Activated T-helper 2 cell treated with anti-CD3 and anti-CD28 coated beads, Interferon-gamma antibody, Interleukin-2, Interleukin-4, amounts not matched to agents 10 μg/mL and 5 μg/mL and 100 μg/mL, durations not matched to agents 14 hours and 24 hours and 36 hours (primary cell): ENCODE measurements at places on chromosomes 12 and 14. TPM values are rescaled to one million over a fixed set of nuclear protein-coding genes. Genes with fewer than 3 reads are reported as not detected.

DNA sequence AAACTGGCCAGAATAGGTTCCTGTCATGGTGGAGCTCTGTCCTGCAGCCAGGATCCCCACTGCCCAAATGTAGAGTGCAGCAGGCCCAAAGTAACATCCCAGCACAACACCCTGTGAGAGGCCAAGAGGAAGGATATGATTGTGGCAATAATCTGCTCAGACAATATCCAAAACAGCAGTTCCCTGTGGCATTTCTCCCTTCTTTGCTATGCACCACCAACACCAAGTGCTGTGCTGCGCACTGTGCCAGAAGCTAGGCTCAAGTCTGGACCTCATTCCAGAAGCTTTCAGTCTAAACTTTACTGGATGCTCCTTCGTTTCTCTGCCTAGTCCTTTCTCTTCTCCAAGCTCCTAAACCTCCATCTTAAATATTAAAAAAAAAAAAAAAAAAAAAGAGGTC is 33.4 kb downstream of the SLC11A2 start:
- DNase-seq: no peak
- peaks cover 67% of the 10 kb centered on the region for H3K36me3 ChIP-seq
- no peaks in the 10 kb centered on the region for H3K27me3 ChIP-seq

Gene PROX2
- 0.05 and 0.34 TPM in 2 replicates for total RNA-seq

Gene RD3L
- not detected in 2 replicates for total RNA-seq

Gene CLMN
- 0.51 and 1.3 TPM in 2 replicates for total RNA-seq

Gene LRRIQ1
- total RNA-seq: not detected in 2 replicates

GRCh38 chr12:92992041-92992440 is 62.9 kb upstream of the EEA1 start:
- H3K27me3 ChIP-seq: no peaks in the 10 kb centered on the region
- no peak overlapping the region for H3K4me3 ChIP-seq
- peaks cover 38% of the 10 kb centered on the region for H3K4me1 ChIP-seq
- no peak overlapping the region for H3K27ac ChIP-seq
- H3K36me3 ChIP-seq: no peaks in the 10 kb centered on the region
- DNase-seq: no peak

DNA sequence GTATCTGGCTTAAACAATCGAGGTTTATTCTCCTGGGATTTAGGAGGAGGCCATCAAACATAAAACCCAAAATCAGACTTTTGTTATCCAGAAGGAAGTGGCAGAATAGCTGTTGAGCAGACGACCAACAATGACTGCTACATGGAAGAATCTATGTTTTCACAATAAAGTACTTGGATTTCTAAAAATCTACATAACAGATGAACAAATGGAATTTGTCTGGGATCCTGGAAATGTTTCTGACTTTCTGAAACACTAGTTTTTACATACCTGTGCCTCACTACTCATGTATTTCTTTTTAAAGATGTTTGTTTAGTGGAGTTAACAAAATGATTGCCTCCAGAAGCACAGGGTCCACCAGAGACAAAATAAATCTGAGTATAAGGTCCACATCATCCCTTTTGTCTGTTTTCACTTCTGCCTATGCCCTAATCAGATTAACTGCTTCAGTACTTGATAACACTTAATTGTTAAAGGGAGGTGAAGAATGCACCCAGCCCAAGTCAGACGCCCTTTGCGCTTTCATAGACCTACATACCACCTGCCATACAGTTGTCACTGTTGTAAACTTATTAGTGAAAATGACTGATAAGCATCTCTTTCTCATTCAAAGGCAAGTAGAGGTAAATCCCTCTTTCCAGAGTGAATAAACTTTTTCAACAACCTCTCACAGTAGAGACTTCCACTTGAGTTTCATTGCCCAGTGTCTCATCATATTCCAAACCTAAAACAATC is 164.6 kb downstream of the EGLN3 start:
- no peak overlapping the region for H3K4me3 ChIP-seq
- no peaks in the 10 kb centered on the region for H3K36me3 ChIP-seq
- peaks cover 5% of the 10 kb centered on the region for H3K4me1 ChIP-seq
- H3K27me3 ChIP-seq: peaks cover 34% of the 10 kb centered on the region
- H3K27ac ChIP-seq: no peak overlapping the region

DNA sequence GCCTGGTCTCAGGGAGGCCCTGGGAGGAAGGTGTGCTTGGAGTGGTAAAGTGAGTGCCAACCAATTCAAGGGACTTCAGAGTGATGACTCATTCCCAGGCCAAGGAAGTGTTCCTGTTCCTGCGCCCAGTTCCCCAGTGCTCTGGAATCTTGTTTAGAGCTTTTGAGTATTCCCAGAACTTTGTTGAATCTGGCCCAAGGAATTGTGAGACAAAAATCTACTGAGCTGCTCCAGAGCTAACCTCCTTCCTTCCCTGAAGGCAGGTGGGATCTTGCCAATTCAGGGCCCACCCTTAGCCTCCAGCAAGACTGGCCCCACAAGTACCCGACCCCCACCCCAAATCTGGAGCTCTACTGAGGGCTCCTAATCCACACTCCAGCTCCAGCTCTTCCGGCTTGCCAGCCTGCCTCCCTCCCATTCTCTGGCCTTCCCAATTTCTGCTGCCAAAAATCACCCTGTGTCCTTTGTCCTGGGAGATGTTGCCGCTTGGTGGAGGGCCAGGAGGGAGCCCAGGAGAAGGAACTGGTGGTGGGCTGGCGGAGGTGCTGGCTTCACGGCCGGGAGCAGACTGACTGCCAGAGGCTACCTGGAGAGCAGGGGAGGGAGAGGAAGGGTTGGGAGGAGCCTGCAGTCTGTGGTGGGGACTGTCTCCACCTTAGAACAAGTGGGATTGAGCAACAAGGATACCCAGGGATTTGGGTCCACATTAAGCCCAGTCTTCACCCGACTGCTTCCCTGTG is 2.0 kb upstream of the ATN1 start:
- peak overlapping the region; percentile 83 for H3K4me3 ChIP-seq
- H3K27ac ChIP-seq: peak overlapping the region; percentile 31
- H3K27me3 ChIP-seq: no peaks in the 10 kb centered on the region

Gene RAD51AP1
- 31.0 and 34.1 TPM in 2 replicates for total RNA-seq

- H3K36me3 ChIP-seq: peaks cover 43% of the 10 kb centered on the region
- no peak overlapping the region for H3K4me3 ChIP-seq
- no peak overlapping the region for H3K27ac ChIP-seq
- no peak for DNase-seq
- no peaks in the 10 kb centered on the region for H3K27me3 ChIP-seq
Observed at GRCh38 chr12:53515291-53515680, 8.0 kb upstream of the NPFF start.

DNA sequence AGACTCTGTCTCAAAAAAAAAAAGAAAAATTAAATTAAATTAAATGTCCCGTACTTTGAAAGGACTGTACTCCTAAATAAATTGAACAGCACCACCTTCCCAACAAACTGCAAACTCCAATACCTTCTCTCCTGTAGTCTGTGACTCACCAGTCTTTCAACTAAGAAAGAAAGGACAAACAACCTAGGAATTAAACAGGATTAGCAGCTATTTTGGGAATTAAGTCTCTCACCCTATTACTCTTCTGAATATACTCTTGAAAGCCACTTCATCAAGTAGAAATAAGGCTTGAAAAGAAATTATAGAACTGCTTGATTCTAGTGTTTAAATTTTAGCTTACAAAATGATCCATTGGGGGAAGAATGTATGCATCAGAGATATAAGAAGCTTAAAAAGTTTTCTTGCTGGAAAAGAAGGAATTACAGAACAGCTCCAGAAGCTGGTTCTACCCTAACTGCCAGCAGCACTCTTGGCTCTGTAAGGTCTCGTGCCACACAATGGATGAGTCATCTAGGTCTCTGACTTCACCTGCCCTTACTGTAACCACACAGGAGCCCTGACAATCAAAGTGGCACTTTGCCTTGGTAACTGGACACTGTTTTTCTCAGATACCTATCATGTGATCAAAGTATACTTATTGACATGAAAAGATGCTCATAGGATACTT is 57.0 kb upstream of the CERS5 start:
- no peaks in the 10 kb centered on the region for H3K27me3 ChIP-seq
- H3K36me3 ChIP-seq: peaks cover 17% of the 10 kb centered on the region
- H3K4me1 ChIP-seq: peaks cover 18% of the 10 kb centered on the region
- peak; percentile 45 for DNase-seq

Gene DLK1
- total RNA-seq: not detected in 2 replicates

DNA sequence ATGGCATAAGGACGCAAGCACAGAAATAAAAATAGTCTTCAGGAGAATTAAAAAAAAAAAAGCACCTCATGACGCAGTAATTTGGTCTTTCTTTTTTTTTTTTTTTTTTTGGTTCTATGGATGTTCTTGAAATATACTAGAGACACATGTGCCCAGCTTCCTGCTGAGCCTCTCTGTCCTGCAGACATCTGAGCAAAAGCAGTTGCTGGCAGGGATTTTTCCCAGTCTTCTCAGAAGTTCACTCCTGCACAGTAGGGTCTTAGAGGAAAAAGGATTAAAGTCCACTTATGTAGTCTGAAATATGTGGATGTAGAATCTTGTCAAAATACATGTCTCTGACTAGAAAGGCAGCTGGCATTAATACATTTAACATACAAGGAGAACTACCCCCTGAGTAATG is 1888.1 kb upstream of the SEL1L start:
- H3K27ac ChIP-seq: no peak overlapping the region
- DNase-seq: no peak
- no peaks in the 10 kb centered on the region for H3K36me3 ChIP-seq
- H3K4me1 ChIP-seq: no peaks in the 10 kb centered on the region
- H3K4me3 ChIP-seq: no peak overlapping the region

Gene GDF3
- not detected in 2 replicates for total RNA-seq

Gene CIDEB
- 19.6 and 24.7 TPM in 2 replicates for total RNA-seq

Gene FOXG1
- not detected in 2 replicates for total RNA-seq

DNA sequence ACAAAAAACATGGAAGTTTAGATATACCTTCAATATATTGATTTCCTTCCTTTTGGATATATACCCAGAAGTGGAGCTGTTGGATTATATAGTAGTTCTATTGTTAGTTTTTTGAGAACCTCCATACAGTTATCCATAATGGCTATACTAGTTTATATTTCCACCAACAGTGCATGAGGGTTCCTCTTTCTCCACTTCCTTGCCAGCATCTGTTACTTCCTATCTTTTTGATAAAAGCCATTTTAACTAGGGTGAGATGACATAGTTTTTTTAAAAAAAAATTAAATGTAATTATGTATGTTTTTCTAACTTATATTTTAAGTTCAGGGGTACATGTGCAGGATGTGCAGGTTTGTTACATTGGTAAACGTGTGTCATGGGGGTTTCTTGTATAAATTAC is 10.0 kb upstream of the SLC38A4 start:
- peaks cover 48% of the 10 kb centered on the region for H3K27me3 ChIP-seq
- DNase-seq: no peak
- H3K27ac ChIP-seq: no peak overlapping the region

Gene KRT79
- not detected in 2 replicates for total RNA-seq

Gene POTEM
- not detected in 2 replicates for total RNA-seq

Gene HOXC9
- total RNA-seq: not detected in 2 replicates

- no peaks in the 10 kb centered on the region for H3K4me1 ChIP-seq
- no peak overlapping the region for H3K4me3 ChIP-seq
- H3K27me3 ChIP-seq: no peaks in the 10 kb centered on the region
- H3K36me3 ChIP-seq: no peaks in the 10 kb centered on the region
- DNase-seq: no peak
Observed at GRCh38 chr12:42953021-42953420, 363.5 kb upstream of the PRICKLE1 start.

GRCh38 chr14:96424109-96424989 is 32.4 kb downstream of the AK7 start:
- peaks cover 2% of the 10 kb centered on the region for H3K4me1 ChIP-seq
- peak overlapping the region; percentile 65 for H3K4me3 ChIP-seq
- no peaks in the 10 kb centered on the region for H3K36me3 ChIP-seq
- H3K27ac ChIP-seq: no peak overlapping the region

Gene MYRFL
- not detected in 2 replicates for total RNA-seq

DNA sequence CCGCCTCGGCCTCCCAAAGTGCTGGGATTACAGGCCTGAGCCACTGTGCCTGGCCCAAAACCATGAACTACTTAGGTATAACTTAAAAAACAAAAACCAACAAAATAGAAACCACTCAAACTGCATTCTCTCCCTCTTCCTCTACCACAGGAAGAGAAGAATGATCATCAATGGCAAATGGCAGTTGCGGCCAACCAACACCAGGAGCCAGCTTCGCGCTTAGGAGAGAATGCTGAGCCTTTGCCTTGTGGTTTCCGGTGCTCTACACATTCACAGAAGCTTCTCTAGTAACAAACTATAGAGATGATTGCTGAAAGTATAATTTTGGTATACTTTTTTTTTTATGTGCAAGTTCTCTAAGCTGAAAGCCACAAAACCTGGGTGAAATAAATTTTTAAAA is 17.1 kb downstream of the CATSPERB start:
- DNase-seq: peak; percentile 51
- H3K27me3 ChIP-seq: no peaks in the 10 kb centered on the region
- H3K4me3 ChIP-seq: peak overlapping the region; percentile 33
- H3K36me3 ChIP-seq: peaks cover 4% of the 10 kb centered on the region

Gene OR4E2
- total RNA-seq: not detected in 2 replicates

- H3K27ac ChIP-seq: no peak overlapping the region
- peaks cover 3% of the 10 kb centered on the region for H3K4me1 ChIP-seq
- no peaks in the 10 kb centered on the region for H3K36me3 ChIP-seq
- H3K4me3 ChIP-seq: no peak overlapping the region
Observed at GRCh38 chr12:95386051-95386450, 87.9 kb upstream of the METAP2 start.
